H7 (cell line): ENCODE measurements at places on chromosomes 4 and X.

GRCh38 chrX:151771726-151772125 lies 37.2 kb downstream of the CNGA2 start:
- DNase-seq, result no peak

DNA sequence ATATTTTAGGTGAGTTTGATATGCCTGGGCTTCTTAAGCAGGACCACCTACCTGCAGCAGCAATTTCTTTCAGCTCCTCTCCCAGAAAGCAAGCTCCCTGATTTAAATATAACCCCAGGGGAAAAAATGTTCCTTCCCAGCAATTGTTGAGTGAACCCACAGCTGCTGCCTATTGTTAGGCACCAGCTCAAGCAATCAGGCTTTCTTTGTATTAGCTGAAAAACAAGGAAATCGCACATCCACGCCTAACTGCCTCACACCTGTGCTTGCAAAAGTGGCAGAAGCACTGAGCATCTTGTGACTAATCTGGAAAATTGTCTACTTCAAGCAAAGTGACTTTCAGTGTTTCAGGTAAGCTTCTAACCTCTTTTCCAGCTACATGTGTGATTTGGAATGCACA lies 432.2 kb downstream of the SMARCA1 start:
- DNase-seq, result peak; percentile 48

DNA sequence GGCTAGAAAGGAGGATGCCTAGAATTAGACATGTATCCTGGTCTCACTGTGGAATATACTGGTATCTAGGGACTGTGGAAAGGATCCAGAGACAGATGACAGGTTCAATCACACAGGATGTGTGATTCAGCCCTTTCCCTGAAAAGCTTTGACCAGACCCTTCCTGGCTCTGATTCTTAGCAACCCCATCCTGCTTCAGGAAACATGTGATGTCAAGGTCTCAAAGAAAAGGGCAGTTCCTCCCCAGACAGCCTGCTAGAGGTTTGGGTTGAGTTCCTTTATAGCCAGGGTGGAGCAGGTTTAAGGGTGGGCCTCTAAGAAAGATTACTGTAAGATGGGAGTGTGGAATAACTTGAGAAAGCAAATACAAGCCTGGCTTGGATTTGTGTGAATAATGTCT lies 3.0 kb downstream of the BMP15 start:
- DNase-seq, result no peak

- no peak for DNase-seq
Measured at GRCh38 chr4:148694702-148695101, 252.5 kb upstream of the NR3C2 start.

- no peak for DNase-seq
Measured at GRCh38 chr4:182521011-182521410, 277.8 kb downstream of the TENM3 start.

DNA sequence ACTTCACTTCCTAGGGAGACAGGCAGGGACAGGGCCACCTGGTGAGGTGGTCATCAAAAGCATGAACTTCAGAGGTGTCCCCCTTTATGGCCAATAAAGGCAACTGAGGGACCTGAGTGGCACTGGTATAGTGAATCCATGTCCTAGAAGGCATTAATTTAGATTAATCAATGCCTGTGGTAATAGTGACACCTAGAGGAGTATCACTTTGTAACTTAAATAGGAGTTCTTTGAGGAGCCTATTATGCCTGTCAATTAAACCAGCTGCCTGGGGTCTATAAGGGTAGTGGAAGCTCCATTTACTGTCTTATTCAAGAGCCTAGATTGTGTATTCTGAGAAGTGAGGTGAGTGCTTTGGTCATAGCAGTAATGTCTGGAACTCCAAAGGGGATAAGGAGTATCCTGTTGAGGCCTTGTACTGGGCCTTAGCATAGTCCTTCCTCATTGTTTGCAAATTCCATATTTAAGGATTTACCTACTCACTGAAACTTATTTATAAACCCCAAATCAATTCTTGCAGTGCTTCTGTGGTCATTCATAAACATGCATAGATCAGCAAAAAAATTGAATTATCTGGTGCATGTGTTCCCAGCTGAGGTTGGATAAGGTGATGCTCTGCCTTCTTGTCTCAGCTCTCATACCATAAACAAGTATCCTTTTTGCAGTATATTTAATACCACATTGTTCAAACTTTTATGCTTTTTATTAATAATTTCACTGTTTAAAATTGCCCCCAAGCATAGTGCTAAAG lies 213.8 kb upstream of the RADX start:
- DNase-seq, result peak; percentile 16
